Left lung (tissue), 14 donors: ENCODE measurements at places on chromosomes 2 and 18. TPM values are rescaled to one million over a fixed set of nuclear protein-coding genes. Genes with fewer than 3 reads are reported as not detected.

DNA sequence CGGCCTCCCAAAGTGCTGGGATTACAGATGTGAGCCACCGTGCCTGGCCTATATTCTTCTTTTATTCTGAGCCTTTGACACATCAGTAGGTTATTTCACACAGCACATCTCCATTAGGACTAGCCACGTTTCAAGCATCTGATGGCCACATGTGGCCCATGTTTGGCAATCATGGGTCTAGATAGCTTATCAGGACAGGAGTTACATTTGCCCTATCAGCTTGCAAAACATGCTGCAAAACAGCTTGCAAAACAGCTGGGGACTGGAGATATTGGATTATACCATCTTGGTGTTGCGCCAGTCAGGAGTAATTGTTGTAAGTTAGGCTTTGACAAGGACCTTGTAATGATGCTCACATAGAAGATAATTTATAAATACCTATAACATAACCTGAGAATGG, 94.9 kb downstream of the GBX2 start:
- no peak for DNase-seq

- DNase-seq: no peak
Measured at GRCh38 chr2:180374502-180375281, 367.6 kb upstream of the CWC22 start.

DNA sequence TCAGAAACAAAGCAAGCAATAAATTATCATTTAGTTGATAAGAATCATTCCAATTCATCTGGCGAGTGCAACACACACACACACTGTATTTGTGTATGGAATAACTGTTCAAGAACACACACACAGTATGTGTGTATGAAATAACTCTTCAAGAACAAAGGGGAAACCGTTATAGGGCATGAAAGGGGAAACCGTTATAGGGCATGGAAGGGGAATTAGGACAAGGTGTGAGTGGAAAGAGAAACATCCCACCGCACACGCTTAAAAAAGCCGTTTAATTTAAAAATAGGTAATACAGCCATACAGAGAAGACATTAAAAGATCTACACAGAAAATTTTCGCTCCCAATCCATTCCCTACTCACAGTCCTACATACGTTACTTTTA, 607 bp upstream of the TSN start:
- no peak for DNase-seq

DNA sequence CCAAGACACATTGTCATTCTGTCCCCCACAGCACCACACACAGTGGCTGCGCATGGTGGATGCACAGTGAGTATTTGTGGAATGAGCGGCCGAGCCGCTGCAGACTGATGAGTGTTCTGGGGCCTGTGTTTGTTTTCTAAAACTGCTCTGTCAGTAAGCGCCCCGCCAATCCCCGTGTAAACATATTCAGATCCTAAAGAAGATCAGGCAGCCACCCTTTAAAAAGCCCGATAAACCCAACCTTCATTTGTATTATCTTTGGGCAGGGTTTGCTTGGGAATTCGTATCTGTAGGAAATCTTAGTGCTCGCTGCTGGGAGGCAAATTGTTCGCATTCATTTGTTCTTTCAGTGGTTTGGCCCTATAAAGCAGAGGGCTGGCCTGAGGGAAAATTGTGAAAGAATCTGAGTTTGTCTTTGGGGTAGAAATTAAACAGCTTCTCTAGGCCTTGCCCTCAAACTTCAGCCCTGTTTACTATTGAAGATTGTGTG, 68.6 kb downstream of the TGOLN2 start:
- DNase-seq: no peak

GRCh38 chr2:45713136-45713535, 61.7 kb downstream of the PRKCE start:
- no peak for DNase-seq

- no peak for DNase-seq
Measured at GRCh38 chr18:9032519-9032918, 70.0 kb upstream of the NDUFV2 start.

- DNase-seq: no peak
Measured at GRCh38 chr2:235059161-235059560, 107.3 kb downstream of the SH3BP4 start.

GRCh38 chr2:200359552-200359951, 53.1 kb downstream of the SPATS2L start:
- no peak for DNase-seq

DNA sequence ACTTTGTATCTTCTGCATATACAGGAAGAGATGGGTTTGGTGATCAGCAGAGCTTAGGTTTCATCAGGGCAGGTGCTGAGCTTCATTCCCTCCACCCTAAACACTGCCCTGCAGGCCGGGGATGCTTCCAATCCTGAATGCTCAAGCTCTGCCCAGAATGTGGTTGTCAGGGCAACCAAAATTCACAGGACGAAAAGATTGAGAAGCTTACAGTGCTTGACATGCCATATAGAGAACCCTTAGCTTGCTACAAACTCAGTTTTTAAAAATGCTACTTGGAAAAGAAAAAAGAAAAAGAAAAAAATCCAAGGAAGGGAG, 65.6 kb downstream of the SH3RF3 start:
- DNase-seq: no peak

GRCh38 chr2:153235516-153235915, 243.0 kb downstream of the RPRM start:
- no peak for DNase-seq

DNA sequence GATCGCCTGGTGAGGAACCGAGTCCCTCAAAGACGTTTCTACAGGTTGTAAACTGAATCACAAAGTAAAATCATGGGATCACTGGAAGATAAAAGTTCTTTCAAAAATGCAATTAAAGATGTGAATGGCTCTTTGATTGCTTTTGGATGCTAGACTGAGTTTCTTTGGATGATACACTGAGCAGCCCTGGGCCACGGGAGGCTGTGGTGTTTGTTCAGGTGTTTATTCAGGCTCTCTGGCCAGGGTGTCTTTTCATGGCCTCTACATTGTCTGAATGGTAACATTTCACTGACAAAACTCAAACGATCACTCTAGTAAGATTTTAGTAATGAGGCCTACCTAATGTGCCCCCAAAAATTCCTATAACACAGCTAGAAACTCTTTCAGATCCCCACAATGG, 48.4 kb upstream of the SPATS2L start:
- DNase-seq: no peak

DNA sequence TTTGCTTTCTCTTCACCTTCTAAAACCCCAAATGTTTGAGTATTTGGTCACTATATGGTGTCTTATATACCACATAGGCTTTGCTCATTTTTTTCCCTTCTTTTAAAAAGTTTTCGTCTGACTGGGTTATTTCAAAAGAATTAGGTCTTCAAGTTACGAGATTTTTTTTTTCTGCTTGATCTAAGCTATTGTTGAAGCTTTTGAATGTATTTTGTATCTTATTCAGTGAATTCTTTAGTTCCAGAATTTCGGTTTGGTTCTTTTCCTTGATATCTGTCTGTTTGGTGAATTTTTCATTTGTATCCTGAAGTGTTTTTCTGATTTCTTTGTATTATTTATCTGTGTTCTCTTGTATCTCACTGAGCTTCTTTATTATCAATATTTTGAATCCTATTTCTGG, 93.5 kb downstream of the ARL6IP6 start:
- DNase-seq: no peak

- no peak for DNase-seq
Measured at GRCh38 chr2:138373993-138374408, 127.6 kb upstream of the SPOPL start.

Gene PTPRN
- 0.17 TPM for polyA plus RNA-seq

Gene HSBP1L1
- polyA plus RNA-seq: 28.3 TPM
